CD4-positive, alpha-beta memory T cell (primary cell): ENCODE measurements at places on chromosomes 13 and 19. TPM values are rescaled to one million over a fixed set of nuclear protein-coding genes. Genes with fewer than 3 reads are reported as not detected.

- no peak overlapping the region for H3K27ac ChIP-seq
- DNase-seq: no peak
- H3K4me3 ChIP-seq: no peak overlapping the region
- no peaks in the 10 kb centered on the region for H3K4me1 ChIP-seq
- no peaks in the 10 kb centered on the region for H3K36me3 ChIP-seq
- H3K27me3 ChIP-seq: no peaks in the 10 kb centered on the region
These were observed 221.7 kb upstream of the SPRY2 start for GRCh38 chr13:80562433-80563156.

- H3K36me3 ChIP-seq: peaks cover 5% of the 10 kb centered on the region
- no peaks in the 10 kb centered on the region for H3K27me3 ChIP-seq
- H3K4me1 ChIP-seq: peaks cover 77% of the 10 kb centered on the region
- no peak for DNase-seq
- H3K4me3 ChIP-seq: no peak overlapping the region
These were observed 188.8 kb downstream of the KLF12 start for GRCh38 chr13:73945382-73945781.

MISP gene
- not detected for polyA plus RNA-seq

DCAF15 gene
- polyA plus RNA-seq: 4.9 TPM

PLK5 gene
- not detected for polyA plus RNA-seq

- H3K27me3 ChIP-seq: peaks cover 13% of the 10 kb centered on the region
- no peaks in the 10 kb centered on the region for H3K4me1 ChIP-seq
- no peak overlapping the region for H3K4me3 ChIP-seq
- no peak overlapping the region for H3K27ac ChIP-seq
These were observed 1.6 kb downstream of the MYH14 start for GRCh38 chr19:50204811-50205675.

ACP7 gene
- polyA plus RNA-seq: not detected

GRCh38 chr19:34731019-34731829, 2.8 kb upstream of the ZNF181 start:
- DNase-seq: no peak
- H3K36me3 ChIP-seq: no peaks in the 10 kb centered on the region
- no peak overlapping the region for H3K27ac ChIP-seq
- H3K4me1 ChIP-seq: peaks cover 26% of the 10 kb centered on the region
- H3K27me3 ChIP-seq: no peaks in the 10 kb centered on the region
- no peak overlapping the region for H3K4me3 ChIP-seq

DNA sequence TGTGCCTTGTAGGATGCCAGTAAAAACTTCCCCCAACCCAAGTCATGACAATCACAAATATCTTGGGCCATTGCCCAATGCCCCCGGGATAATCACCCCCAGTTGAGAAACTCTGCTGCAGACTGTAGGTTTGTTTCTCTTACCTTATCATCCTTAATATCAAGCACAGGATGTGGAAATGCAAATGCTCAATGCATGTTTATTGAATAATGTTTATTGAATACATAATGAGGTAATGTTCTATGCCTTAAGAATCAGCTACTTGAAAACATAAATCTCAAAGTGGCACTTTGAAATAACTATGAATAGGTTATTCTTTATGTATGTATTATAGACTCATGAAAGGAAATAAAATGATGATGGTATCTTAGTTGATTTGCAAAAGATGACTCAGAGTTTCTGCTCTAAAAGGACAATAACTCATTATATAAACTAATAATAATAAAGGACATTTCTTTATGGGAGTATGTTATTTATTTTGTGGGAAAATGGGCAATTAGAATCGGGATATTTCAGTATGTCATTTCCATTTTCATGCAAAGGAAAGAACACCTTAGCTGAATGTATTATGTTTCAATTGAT, 414.2 kb downstream of the EFNB2 start:
- no peak overlapping the region for H3K4me3 ChIP-seq
- no peaks in the 10 kb centered on the region for H3K27me3 ChIP-seq
- no peak for DNase-seq
- no peaks in the 10 kb centered on the region for H3K36me3 ChIP-seq
- no peaks in the 10 kb centered on the region for H3K4me1 ChIP-seq

- H3K4me3 ChIP-seq: no peak overlapping the region
- H3K36me3 ChIP-seq: no peaks in the 10 kb centered on the region
- DNase-seq: no peak
- H3K27ac ChIP-seq: no peak overlapping the region
These were observed 104.8 kb upstream of the UBL3 start for GRCh38 chr13:29955137-29955650.

DNA sequence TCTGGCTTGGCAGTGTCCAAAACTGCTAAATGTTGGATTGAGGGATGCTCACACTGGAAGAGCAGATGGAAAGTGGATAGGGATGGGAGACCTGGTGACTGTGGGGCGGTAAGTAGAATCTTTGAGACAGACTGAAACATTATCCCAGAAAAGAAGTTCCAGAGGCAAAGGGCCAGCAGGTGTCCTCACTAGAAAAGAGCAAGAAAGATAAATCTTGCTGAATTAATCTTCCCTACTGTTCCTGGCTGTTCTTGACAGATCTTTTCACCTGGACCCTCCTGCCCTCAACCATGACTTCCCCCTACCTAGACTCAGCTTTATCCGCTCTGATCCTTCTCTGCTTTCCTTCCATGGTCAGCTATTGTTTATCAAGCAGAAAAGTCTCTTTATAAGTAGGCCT, 35.0 kb upstream of the FRY start:
- no peak overlapping the region for H3K4me3 ChIP-seq
- no peaks in the 10 kb centered on the region for H3K27me3 ChIP-seq
- H3K27ac ChIP-seq: no peak overlapping the region
- H3K36me3 ChIP-seq: no peaks in the 10 kb centered on the region

DNA sequence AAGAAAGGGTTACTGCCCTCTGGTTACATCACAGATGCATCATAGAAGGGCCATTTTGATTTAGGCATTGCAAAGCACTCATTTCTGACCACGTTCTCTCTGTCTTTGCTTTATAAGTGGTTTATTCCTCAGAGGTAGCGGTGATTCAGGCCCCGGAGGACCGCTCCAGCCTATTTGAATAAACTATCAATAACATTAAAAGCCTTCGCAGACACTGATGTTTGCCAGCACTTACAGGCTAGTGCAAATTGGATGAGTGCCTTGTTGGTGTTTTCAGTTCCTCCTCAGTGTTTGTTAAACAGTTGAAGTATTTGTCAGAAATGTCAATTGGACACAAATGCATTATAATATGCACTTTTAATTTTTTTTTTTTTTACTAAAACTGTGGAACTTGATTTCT, 120.2 kb downstream of the RXFP2 start:
- no peaks in the 10 kb centered on the region for H3K4me1 ChIP-seq
- H3K27ac ChIP-seq: no peak overlapping the region
- no peak overlapping the region for H3K4me3 ChIP-seq

PPP1R13L gene
- polyA plus RNA-seq: 0.66 TPM

- DNase-seq: no peak
- no peaks in the 10 kb centered on the region for H3K27me3 ChIP-seq
- no peak overlapping the region for H3K4me3 ChIP-seq
- peaks cover 30% of the 10 kb centered on the region for H3K36me3 ChIP-seq
These were observed 24.3 kb upstream of the EEF1AKMT1 start for GRCh38 chr13:20798027-20798426.

DNA sequence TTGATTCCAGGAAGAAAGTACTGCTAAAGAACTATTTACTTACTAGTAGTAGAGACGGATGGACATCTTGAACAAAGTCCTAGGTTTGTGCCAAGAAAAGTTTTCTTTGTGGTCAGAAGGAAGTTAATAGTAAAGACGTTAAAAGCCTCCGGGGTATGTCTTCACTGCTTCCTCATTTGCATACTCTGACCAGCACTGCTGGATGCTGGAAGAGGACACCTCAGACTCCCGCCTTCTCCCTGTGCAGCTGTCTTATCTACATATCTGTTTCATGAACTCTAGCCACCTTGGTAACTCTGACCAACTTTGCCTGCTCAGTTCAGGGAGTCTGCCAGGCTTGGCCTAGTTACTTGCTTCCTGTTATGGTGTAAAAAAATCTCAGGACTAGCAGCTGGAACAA, 1109.1 kb upstream of the MIR17HG start:
- no peak overlapping the region for H3K4me3 ChIP-seq
- no peak for DNase-seq
- no peak overlapping the region for H3K27ac ChIP-seq
- H3K4me1 ChIP-seq: no peaks in the 10 kb centered on the region

- DNase-seq: no peak
- no peak overlapping the region for H3K4me3 ChIP-seq
- no peaks in the 10 kb centered on the region for H3K27me3 ChIP-seq
- H3K27ac ChIP-seq: no peak overlapping the region
These were observed 25.5 kb downstream of the KBTBD6 start for GRCh38 chr13:41107104-41107571.
